Fibroblast of lung (primary cell): ENCODE measurements at places on chromosomes 2 and 18.

DNA sequence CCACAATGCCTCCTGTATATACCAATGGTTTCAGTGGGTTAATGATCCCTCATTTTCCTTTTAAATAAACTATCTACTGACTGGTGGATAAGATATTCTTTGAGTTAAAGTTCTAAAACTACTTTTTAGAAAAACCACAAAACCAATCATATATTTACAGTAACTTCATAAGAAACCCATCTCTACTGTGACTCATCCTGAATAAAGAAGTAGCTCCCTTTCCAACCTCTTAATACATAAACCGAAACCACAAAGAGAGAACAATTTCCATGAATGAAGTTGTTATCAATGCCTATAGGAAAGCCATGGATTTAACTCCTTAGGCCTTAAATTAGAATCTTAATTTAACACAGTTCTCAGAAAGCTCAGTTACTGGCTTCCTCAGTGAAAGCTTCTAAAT lies 227.0 kb upstream of the SMAD7 start:
- DNase-seq, result peak; percentile 90

- no peak for DNase-seq
These were observed 40.9 kb upstream of the MAPK4 start for GRCh38 chr18:50518787-50519546.

GRCh38 chr18:74040008-74040407 lies 107.6 kb downstream of the FBXO15 start:
- DNase-seq, result no peak

- DNase-seq, result no peak
These were observed 55.5 kb downstream of the EMILIN2 start for GRCh38 chr18:2902327-2902726.

DNA sequence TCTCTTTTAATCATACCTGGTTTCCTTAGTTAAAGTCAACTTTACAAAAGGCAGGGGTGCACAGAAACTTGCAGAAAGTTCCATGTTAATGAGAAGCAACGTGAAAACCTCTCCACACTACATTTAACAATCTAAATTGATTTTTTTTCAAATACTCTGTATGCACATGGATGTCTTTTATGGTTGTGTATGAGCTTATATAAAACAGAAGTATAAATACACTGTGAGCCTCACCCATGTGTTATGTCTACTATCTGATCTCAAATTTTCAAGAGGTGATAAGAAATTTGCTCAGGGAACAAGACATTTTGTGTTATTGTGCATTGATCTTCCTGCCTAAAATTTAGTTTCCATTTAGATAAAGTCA lies 617.6 kb downstream of the ADCYAP1 start:
- no peak for DNase-seq

- no peak for DNase-seq
These were observed 201.3 kb upstream of the APCDD1 start for GRCh38 chr18:10252952-10253705.

- no peak for DNase-seq
These were observed 1.5 kb downstream of the RPRM start for GRCh38 chr2:153476816-153477635.

DNA sequence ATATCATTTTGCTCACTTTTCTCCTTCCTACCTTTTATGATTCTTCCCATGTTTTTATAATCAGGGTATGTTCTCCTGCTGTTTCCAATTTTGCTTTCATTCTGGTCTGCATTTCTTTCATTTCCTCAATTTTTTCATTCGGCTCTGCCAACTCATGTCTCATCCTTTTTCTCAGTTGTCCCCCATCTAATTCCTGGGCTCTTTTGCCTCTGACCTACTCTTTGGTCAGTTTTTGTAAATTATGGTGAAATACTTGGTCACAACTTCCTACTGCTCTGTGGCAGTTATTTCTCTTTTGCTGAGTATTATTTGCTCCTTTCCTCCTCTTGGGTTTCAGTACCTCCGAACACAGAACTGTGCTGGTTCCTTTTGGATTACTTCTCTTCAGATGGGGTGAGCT lies 27.5 kb downstream of the MYO7B start:
- no peak for DNase-seq

DNA sequence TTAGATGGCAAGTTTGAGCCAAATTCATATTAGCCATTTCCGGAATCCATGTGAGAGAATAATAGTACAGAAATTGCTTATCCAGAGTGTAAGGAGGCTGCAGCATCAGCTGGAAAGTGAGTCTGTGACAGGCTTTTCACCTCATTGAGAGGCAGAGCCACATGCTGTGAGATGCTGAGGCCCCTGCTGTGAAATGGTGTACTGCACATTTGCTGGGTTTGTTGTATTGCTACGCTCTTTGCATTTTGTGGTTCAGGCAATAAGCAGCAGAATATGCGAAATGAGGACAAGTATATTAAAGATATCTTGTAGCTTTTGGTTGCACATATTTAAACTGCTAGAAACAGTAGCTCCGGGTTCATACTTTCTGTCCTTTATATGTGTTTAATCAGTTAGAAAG lies 37.0 kb downstream of the NABP1 start:
- DNase-seq, result no peak

- DNase-seq, result no peak
These were observed 222.8 kb downstream of the ARL4C start for GRCh38 chr2:234273887-234274584.

GRCh38 chr2:2502201-2502549 lies 171.1 kb upstream of the MYT1L start:
- DNase-seq, result no peak

GRCh38 chr2:158034198-158034866 lies 67.3 kb upstream of the UPP2 start:
- peak; percentile 48 for DNase-seq

GRCh38 chr2:71720283-71720560 lies 266.9 kb downstream of the DYSF start:
- no peak for DNase-seq

DNA sequence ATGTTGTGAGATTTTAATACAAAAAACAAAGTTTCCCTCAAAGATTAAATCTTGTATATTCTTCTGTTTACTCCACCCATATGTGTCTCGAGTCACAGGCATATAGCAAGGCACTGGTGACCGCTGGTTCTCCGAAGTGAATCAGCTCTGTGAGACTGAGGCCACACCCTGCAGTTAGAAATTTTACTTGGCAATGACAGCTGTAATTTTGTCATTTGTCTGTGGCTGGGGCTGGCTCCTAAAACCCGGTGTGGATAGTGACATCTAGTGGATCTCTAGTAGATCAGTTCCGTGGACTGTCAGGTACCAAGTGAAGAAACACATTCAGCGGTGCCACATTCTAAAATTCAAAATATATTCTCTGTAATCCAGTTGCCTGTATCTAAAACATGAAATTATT lies 278.0 kb downstream of the NEDD4L start:
- peak; percentile 87 for DNase-seq

GRCh38 chr2:157880927-157881326 lies 4.8 kb upstream of the ACVR1 start:
- DNase-seq, result no peak

- no peak for DNase-seq
These were observed 321.9 kb upstream of the NETO1 start for GRCh38 chr18:73189718-73190117.

DNA sequence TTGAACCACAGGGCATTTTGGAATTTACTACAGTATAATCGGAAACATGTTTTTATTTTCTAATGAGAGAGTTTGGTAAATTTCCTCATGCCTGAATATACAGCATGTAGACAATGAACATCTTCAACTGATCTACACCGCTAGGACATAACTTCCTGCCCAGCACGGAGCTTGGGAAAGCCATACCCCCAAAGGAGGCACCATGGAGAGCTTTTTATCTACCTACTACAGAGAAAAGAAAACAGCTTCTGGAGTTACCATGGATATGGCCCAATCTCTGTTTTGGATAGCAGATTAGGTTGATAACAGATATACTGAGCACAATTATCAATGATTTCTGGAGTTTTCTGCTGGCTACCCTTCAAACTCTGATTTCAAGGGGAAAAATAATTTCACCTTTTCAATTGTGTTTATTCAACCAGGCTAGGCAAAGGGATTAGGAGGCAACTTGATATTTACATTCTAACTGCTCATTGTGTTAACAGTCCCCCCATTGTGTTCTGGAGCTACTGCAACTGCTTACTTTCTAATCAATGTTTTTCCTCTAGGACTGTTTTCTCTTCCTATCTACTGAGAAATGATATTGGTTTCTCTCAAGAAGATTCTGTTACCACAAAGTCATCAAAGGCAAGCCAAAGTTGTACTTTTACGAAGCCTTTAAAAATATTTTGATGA lies 123.0 kb upstream of the ARHGAP28 start:
- no peak for DNase-seq

DNA sequence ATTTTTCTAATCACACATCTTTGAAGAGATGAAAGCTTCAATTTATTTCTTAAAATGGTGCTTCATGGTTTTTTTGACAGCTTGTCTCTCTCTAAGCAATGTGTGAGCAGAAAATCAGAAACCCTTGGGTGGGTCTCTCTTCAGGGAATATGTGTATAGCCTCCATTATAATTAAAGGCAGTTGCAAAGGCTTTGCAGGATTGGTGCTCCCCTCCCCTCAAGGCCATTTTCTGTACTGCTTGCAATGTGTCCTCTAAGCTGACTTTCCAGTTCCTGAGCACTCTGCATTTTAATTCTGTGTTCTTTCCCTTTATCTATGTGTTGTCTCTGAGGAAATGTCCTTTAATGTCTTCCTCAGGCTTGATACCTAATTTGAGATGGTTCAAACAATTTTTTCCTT lies 172.6 kb downstream of the DPP4 start:
- DNase-seq, result no peak

DNA sequence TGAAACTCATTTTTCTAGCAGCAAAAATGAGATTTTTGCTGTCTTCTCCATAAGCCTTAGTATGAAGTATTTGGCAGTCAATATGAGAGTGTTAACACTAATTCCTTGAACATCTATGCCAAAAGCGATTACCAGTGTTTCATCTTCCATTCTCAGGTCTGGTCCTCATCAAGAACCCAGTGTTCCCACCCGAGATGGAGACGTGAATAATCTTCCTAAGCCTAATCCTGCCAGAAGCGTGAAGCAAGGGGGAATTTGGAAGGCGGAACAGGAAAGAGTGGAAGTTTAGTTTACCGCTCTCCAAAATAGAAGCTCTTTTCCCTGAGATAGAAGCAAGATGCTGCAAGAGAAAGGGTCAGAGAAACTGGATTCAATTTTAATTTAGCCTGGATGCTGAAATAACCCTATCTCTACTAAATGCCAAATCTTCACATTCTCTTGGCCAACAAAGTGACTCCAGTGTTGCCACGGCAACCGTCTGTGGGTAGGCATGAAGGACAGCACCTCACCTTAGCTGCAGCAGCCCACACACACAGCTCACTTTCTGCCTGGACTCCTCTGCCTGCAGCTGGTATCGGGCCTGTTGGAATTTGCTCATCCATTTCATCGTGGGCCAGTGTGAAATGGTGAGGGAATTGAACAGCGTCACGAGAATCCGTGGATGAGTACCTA lies 711.1 kb downstream of the CBLN2 start:
- DNase-seq, result no peak

GRCh38 chr18:35182151-35182550 lies 58.7 kb upstream of the ZNF397 start:
- no peak for DNase-seq

DNA sequence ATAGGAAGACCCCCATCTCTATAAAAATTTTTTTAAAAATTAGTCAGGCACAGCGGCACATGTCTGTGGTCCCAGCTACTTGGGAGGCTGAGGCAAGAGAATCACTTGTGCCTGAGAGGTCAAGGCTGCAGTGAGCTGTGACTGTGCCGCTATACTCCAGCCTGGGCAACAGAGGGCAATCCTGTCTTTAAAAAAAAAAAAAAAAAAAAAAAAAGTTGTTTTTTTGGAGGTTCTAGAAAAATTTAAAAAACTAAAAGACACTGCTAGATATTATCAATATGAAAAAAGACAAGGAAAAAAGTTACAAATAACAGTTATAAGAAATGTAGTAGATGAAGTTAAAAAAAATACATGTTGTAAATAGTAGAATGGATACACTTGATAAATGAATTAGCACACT lies 56.1 kb upstream of the C2orf15 start:
- DNase-seq, result no peak

DNA sequence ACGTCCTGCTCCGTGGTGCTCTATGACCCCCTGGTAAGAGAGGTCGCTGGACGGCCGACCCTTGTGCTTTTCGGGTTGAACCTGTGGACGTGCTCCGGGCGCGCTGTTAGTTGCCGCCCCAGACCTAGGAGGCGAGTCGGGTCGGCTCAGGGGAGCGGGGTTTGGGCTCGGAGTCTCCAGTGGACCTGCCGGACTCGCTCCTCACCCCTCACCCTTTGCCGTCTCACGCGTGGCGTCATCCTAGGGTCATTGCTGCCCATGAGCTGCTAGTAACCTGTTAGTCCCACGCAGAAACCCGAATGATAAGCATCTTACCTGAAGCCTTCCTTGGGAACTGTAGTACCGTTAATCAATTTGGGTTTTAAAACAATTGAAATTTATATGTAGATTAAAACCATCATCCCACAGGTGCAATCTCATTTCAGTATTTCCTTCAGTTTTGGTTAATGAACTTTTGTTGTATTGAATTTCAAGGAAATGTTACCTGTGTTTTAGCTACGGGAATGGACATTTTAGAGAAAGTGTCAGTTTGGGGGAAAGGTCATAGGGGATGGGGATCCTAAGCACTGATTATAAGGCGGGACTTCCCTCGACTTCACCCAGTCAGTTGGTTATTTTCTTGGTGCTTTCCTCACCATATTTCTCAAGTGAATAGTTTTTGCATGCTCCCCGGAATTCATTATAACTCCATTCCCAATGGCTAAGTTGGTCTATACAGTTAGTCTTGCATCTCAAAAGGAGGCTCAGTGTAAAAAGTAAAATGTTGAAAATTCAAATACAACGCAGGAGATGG lies 536 bp downstream of the ELP2 start:
- DNase-seq, result no peak

DNA sequence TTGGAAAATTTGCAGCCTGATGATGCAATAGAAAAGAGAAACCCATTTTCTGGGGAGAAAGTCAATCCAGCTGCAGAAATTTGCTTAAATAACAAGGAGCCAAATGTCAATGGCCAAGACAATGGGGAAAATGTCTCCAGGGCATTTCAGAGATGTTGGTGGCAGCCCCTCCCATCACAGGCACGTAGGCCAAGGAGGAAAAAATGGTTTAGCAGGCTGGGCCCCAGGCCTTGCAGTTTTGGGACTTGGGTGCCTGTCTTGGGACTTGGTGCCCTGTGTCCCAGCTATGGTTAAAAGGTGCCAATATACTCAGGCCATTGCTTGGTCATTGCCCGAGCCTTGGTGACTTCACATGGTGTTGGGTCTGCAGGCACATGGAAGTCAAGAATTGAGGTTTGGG lies 368.2 kb downstream of the ERBB4 start:
- DNase-seq, result no peak

GRCh38 chr2:121489284-121489683 lies 41.4 kb upstream of the RNU4ATAC start:
- DNase-seq, result no peak

GRCh38 chr18:10060469-10060782 lies 146.6 kb downstream of the VAPA start:
- no peak for DNase-seq

- peak; percentile 54 for DNase-seq
These were observed 489.5 kb downstream of the TNS1 start for GRCh38 chr2:217513258-217513657.

DNA sequence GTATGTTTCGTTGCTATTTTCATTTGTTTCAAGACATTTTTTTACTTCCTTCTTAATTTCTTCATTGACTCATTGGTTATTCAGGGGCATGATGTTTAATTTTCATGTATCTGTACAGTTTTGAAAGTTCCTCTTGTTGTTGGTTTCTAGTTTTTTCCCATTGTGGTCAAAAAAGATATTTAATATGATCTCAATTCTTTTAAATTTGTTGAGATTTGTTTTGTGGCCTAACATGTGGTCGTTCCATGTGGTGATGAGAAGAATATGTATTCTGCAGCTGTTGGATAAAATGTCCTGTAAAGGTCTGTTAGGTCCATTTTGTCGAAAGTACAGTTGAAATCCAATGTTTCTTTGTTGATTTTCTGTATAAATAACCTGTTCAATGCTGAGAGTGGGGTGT lies 110.3 kb upstream of the MAP4K4 start:
- DNase-seq, result no peak
